Heart right ventricle (tissue), 16 donors: ENCODE measurements at places on chromosomes 7 and 10.

DNA sequence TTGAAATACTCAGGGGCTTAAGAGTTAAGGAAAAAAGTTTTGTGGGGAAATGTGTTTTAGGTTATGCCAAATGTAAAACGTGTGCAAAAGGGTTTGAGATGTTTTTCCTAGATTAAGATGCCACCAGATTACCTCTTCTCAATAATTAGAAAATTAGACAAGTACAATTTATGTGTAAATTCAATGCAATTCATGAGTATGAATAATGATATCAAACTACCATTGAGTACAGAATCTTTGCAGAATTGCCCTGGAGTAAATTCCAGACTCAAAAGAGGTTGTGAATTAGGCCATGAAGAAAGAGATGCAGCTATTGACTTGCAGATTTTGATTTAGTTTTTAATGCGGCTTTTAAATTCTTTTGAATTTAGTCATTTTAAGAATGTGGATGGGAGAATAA, 159.4 kb upstream of the INHBA start:
- no peaks in the 10 kb centered on the region for H3K36me3 ChIP-seq
- H3K27ac ChIP-seq = no peak overlapping the region
- no peak for DNase-seq
- H3K4me1 ChIP-seq = no peaks in the 10 kb centered on the region

DNA sequence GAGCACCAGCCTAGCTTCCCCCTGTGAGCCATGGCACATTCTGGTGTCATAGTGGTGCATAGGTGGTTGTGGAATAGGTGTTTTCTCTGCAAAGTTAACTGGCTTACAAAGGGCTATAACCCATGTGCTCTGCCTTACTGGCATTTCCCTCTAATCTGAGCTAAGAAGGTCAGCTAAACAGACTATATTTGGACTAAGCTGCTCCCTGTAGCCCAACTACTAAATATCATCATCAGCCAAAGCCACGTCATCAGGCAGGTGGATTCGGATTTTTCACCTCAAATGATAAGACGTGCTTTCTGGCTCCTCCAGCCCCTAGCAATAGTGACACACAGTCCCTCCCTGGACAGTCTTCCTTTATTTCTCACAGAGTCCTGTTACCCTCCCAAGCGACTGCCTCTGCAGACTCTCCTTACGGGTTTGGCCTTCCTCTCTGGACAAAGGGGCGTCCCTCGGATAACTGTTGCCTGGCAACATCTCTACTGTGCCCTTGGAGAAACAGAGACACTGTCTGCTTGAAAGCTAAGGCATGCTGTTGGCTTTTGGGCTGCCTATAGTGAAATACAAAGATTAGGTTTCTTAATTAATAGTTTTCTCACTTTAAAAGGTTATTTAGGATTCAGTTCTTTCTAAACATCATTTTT, 9.1 kb downstream of the SLC13A4 start:
- H3K36me3 ChIP-seq = no peaks in the 10 kb centered on the region
- DNase-seq = no peak
- no peaks in the 10 kb centered on the region for H3K4me1 ChIP-seq
- no peak overlapping the region for H3K27ac ChIP-seq
- H3K27me3 ChIP-seq = no peaks in the 10 kb centered on the region

DNA sequence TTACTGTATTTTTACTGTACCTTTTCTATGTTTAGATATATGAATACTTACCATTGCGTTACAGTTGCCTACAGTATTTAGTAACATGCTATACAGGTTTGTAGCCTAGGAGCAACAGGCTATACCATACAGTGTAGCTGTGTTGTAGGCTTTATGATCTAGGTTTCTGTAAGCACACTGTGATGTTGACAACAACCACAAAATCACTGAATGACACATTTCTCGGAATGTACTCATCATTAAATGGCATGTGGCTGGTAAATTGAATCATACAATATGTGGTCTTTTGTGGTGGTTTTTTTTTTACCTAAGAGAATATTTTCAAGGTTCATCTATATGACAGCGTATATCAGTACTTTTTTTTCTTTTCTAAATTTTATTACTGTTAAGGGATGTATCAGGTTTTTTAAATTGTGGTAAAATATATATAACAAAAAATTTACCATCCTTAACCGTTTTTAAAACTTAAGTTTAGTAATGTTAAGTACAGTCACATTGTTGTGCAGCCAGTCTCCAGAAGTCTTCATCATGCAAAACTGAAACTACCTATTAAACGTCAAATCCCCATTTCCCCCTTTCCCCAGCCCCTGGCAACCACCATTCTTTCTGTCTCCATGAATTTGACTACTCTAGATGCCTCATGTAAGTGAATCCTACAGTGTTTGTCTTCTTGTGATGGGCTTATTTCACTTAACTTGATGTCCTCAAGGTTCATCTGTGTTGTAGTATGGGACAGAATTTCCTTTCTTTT, 21.5 kb downstream of the BTAF1 start:
- no peaks in the 10 kb centered on the region for H3K4me1 ChIP-seq
- DNase-seq = no peak
- no peak overlapping the region for H3K4me3 ChIP-seq
- H3K27ac ChIP-seq = no peak overlapping the region

DNA sequence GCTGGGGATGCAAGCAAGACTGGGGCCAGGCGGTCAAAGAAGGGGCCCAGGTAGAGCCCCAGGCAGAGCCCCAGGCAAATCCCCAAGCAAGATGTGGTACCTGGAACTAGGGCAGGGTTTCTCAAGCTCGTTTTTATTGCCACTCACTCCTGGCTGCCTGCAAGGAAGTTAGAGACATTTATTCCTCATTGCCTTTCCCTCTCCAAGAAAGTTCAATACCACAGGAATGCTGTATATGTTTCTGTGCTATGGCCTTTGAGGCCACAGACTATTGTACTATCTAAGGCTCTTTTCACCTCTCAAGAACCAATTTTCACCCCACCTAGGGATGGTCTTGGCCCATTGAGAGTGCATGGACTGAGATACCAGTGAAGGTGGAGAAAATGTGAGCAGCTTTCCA, 71.3 kb downstream of the TACC2 start:
- H3K36me3 ChIP-seq = no peaks in the 10 kb centered on the region
- no peaks in the 10 kb centered on the region for H3K27me3 ChIP-seq
- H3K27ac ChIP-seq = no peak overlapping the region

DNA sequence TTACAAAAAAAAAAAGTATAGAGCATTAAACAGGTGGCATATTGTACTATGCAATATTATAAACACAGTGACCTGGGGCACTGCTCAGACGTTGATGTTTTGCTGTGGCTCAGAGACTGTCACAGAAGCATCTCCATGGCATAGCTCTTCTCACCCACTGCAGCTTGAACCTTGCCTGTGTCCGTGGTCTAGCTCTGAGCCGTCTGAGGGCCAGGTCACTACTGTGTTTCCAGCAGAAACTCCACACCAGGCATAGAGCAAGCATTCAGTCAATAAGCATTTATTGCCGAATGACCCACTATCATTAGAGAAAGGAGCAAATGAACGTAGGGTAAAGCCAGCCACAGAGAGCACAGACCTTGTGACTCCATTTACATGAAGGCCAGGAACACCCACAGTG, 443.2 kb upstream of the FOXK1 start:
- no peaks in the 10 kb centered on the region for H3K36me3 ChIP-seq
- no peak for DNase-seq
- H3K4me1 ChIP-seq = no peaks in the 10 kb centered on the region

GRCh38 chr10:13103554-13103953, 3.6 kb downstream of the OPTN start:
- no peak overlapping the region for H3K27ac ChIP-seq
- peaks cover 39% of the 10 kb centered on the region for H3K4me1 ChIP-seq
- no peak overlapping the region for H3K4me3 ChIP-seq
- peaks cover 21% of the 10 kb centered on the region for H3K36me3 ChIP-seq

- peaks cover 21% of the 10 kb centered on the region for H3K4me1 ChIP-seq
- no peak for DNase-seq
- no peak overlapping the region for H3K27ac ChIP-seq
- no peaks in the 10 kb centered on the region for H3K27me3 ChIP-seq
- H3K36me3 ChIP-seq = no peaks in the 10 kb centered on the region
These were observed 152.2 kb downstream of the SGMS1 start for GRCh38 chr10:50471583-50471975.

DNA sequence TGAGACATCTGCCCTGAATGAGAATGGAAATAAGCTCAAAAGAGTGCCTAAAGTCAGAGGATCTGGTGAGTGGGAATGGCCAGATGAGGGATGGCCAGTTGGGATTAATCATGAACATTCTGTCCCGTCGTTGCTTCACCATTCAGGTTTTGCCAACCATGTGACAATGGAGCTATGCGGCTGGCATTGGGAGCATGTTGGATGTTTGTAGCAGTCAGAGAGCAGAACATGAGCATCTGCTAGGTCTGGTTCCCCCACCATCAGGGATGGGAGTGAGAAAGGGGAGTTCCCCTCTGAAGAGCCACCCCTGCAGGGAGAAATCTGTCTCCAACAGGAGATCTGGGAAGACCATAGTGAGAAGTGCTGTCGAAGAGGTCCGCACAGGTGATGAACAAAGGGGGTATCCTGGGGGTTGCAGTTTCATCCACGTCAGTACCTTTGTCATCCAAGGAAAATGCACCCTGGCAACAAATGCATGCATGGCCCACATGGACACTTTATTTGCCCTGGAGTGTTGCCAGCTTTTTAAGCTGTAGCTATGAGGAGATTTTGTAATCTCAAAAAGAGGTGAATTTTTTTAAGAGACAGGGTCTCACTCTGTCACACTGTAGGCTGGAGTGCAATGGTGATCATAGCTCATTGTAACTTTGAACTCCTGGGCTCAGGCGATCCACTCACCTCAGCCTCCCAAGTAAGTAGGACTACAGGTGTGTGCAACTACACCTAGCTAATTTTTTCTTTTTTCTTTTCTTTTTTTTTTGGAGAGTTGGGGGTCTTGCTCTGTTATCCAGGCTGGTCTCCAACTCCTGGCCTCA, 190.2 kb downstream of the CAMK1D start:
- DNase-seq = no peak
- no peak overlapping the region for H3K27ac ChIP-seq
- H3K27me3 ChIP-seq = no peaks in the 10 kb centered on the region

- no peak overlapping the region for H3K27ac ChIP-seq
- DNase-seq = no peak
These were observed 41.4 kb downstream of the NRF1 start for GRCh38 chr7:129652914-129653313.

- H3K36me3 ChIP-seq = no peaks in the 10 kb centered on the region
- H3K4me3 ChIP-seq = peak overlapping the region; percentile 76
- peak; percentile 54 for DNase-seq
- no peaks in the 10 kb centered on the region for H3K27me3 ChIP-seq
- peaks cover 42% of the 10 kb centered on the region for H3K4me1 ChIP-seq
- H3K27ac ChIP-seq = peak overlapping the region; percentile 96
These were observed 621 bp downstream of the P4HA1 start for GRCh38 chr10:73096041-73096448.

GRCh38 chr7:117195361-117196029, 127.4 kb downstream of the WNT2 start:
- no peaks in the 10 kb centered on the region for H3K27me3 ChIP-seq
- no peak overlapping the region for H3K27ac ChIP-seq
- H3K36me3 ChIP-seq = no peaks in the 10 kb centered on the region
- no peak for DNase-seq
- H3K4me1 ChIP-seq = peaks cover 4% of the 10 kb centered on the region
- no peak overlapping the region for H3K4me3 ChIP-seq

- H3K36me3 ChIP-seq = no peaks in the 10 kb centered on the region
- peaks cover 4% of the 10 kb centered on the region for H3K4me1 ChIP-seq
- peak overlapping the region; percentile 63 for H3K4me3 ChIP-seq
These were observed 704 bp downstream of the ZNRF2 start for GRCh38 chr7:30285067-30285535.

DNA sequence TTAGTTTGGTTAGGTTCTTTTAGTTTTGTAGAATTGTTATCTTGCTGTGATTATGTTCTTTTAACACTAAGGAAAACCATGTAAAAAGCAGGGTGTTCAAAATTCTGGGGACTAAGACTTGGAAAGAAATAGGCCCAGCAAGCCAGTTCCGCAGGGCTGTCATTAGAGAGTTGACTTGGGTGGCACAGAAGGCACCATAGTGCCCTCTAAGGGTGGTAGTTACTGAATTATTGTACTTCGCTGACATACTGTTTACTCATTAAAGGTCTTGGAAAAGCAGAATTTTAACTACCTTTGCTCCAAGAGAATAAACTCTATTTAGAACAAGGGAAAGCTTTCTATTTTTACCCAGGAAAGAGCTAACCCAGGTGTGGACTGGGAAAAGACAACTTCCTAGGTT, 86.5 kb downstream of the OTUD1 start:
- H3K36me3 ChIP-seq = no peaks in the 10 kb centered on the region
- H3K4me1 ChIP-seq = no peaks in the 10 kb centered on the region
- no peaks in the 10 kb centered on the region for H3K27me3 ChIP-seq
- DNase-seq = no peak

DNA sequence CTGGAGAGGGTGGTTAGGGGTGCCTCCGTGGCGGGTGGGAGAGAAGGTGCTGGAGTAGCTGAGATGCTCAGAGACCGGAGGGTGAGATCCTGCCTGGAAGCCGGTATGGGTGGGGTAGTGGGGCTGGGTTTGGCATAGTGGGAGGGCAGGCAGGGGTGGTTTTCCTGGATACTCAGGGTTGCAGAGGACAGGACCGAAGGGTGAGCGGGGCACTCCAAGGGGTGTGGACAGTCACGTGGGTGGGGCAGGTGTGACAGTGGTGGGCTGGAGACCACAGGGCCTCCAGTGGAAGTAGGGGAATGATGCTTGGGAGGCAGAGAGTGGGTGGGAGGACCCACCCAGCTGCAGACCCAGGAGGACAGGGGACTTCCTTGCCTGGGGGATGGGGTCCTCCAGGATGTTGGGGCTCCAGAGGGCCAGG, 1.9 kb downstream of the SCART1 start:
- no peaks in the 10 kb centered on the region for H3K36me3 ChIP-seq
- H3K27ac ChIP-seq = no peak overlapping the region
- DNase-seq = no peak
- H3K4me1 ChIP-seq = no peaks in the 10 kb centered on the region
- no peak overlapping the region for H3K4me3 ChIP-seq

GRCh38 chr7:135822376-135822775, 73.8 kb upstream of the FAM180A start:
- no peaks in the 10 kb centered on the region for H3K36me3 ChIP-seq
- no peak overlapping the region for H3K4me3 ChIP-seq
- H3K27me3 ChIP-seq = no peaks in the 10 kb centered on the region
- DNase-seq = no peak
- H3K27ac ChIP-seq = no peak overlapping the region
- no peaks in the 10 kb centered on the region for H3K4me1 ChIP-seq

DNA sequence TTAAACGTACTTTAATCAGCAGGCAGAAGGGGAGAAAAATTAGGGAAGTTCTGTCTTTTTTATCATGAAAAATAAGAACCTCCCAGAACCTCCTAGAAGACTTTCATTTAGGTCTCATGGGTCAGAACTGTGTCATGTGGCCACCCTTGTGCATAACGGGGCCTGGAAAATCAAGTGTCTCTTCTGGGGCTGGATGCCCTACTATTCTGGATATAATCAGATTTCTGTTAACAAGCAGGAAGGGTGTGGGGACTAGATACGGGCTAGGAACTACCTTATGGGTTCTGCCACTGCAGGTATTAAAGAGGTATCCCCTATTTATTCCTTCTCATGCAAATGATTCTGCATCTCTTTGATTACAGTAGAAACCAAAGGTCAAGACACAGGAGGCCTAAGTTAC, 14.1 kb downstream of the LANCL2 start:
- H3K27me3 ChIP-seq = no peaks in the 10 kb centered on the region
- H3K4me3 ChIP-seq = no peak overlapping the region
- no peak overlapping the region for H3K27ac ChIP-seq
- no peaks in the 10 kb centered on the region for H3K36me3 ChIP-seq
